ENCODE measurements at places on chromosomes 3 and 15.

DNA sequence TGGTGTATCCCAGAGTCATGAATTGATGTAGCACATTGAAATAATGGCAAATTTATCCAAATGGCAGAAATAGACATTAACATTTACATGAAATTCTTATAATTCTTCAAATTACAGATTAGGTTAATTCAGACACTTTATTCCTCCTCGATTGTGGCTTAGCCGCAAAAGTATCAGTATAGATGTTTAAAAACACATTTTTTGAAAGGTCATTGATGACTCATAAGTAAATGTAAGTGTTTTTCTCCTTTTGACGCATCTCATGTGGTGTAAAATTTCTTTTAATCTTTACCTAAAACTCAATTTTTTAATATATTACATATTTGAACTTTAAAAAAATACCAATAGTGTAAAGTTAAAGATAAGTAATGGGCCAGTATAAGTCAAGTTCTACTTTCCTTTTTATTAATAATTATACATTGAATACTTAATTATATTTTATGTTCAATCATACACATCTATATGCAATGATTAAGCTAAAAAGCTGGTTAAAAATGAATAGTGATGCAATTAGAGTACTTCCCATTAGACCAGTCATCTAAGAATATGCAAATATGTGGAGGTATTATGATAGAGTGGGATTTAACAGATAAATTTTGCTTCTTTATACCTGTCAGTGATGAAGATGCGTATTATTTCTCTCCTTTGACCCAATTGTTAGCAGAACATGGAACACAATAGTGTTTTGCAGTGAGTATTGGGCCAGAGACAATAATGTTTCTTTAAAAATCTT is 678.1 kb upstream of the DPPA4 start:
- DNase-seq, result no peak

DNA sequence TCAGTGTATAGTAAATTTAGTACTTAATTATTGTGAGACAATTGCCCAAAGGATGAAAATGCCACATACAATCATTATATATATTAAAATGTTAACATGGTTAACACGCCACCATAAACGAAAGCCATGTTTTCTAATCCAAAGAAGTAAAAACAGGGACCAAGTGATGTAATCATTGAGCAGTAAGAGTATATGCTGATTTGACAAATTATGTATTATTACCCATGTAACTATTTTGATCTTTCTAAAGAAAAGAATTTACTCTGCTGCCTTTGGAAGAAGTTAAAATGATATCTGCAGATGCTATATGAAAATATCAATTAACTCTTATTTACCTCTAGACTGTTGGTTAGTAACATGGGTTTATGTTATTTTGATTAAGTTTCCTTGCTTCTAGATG is 150.2 kb downstream of the NAALADL2 start:
- no peak for DNase-seq

DNA sequence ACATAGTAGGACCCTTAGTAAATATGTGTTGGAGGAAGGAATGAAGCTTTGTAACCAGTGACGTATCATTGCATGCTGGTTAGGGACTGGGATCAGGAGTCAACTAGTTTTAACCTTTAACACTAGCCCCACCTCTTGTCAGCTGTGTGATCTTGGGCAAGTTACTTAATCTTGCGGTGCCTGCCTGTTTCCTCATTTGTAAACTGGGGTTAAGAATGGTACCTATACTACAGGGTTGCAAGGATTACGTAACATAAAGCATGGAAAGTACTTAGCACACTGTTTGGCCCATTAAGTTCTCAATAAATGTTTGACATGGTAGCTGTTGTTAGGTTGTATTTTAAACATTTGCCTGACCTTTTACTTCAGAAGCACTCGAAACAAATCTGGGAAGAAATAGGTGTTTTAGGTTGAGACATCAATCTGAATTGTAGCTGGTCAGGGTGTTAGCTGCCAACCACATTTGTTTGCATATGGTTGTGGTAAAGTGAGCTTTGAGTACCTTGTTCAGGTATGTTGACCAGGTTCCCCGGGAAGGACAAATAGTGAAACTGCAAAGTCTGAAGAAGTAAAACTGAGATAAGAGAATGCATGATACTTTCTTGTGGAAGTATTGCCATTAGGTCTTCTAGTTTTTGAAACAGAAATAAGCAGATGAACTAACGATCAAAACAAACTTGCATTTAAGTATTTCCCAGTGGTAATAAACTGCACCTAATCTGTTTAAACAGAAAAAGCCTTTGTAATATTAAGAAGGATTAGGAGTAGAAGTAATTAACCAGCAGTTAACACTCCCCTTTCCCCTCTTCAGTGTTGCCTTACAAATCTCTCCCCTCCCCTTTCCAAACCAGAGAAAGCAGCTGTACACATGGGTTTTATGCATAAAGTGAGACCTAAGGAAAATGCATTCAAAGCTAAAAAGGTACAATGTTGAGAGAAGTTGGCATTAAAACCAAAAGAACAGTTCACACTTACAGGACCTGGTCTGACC is 25.8 kb upstream of the SCAANT1 start:
- DNase-seq, result no peak

DNA sequence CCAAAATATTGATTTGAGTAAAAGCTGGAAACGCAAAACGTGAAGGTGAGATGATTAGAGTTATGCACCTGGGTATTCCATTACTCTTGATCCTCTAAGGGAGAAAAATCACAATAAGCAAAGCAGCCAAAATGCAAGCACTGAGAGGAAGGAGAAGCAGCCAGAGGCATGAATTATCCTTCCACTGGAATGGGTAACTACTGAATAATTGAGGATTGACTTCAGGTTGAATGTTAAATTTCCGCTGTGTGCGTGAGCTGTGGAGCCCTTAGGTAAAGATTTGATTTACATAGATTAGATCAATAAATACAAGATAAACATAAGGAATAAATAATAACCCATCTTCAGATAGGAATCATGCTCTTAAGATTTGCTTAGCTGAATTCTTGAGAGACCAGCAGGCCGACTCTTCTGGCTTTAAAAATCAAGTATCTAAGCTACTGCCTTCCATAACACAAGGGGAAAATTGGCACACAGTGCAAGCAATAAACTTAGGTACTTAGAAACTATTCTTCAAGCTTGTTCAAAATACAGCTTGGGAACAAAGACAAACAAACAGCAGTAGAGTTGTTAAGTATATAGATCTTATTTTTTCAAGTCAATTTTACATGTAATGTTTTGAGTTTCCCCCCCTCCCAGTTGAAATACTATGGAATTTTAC is 1459.5 kb downstream of the ZPLD1 start:
- DNase-seq, result no peak

- DNase-seq, result no peak
Observed at GRCh38 chr3:57598765-57599360, 1.7 kb upstream of the ARF4 start.

- no peak for DNase-seq
Observed at GRCh38 chr15:68187559-68187958, 17.6 kb downstream of the CALML4 start.

DNA sequence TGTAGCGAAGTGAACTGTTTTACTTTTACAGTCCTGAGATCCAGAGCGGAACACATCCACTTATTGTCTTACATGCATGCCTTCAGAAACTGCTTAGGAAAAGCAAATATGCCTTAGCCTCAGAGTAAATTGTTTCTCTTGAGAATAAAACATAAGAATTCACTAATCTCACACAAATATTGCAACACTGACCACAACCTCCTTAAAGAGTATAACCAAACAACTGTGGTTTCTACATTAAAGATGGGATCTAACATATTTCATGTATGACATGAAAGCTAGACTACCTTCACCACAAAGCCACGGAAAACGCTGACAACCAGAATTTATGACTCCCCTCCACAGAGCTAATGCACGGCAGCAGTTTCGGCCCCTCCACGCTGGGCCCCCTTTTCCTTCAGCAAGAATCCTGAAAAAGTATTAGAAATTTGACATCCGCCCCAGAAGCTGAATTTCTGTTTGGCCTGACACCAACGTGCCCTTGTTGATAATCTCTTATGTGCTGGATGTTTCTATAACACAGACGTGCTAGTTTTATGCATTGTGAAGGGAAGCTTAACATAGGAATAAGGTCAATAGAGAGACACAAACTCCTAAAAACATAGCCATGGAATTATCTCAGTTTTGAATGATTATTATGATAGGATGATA is 84.6 kb downstream of the GREM1 start:
- DNase-seq, result no peak

DNA sequence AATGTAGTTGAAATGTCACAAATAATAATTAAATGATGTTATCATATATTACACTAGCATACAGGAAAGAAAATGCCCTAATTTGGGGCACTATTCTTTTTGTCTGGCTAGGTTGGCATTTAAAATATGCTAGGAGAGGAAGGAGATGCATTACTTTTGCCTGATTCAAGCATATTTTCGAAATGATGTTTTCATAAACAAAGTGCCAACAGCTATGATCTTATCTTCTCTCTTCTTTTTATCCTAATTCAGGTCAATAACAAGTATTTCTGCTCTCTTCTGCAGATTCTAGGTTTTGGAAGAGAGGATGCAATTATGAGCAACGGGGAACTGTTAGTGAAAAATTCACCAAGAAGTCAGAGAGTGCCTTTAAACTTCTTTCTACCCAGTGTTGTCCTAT is 55.8 kb upstream of the NR2F2 start:
- no peak for DNase-seq
